ENCODE measurements at places on chromosomes 6 and 20.

DNA sequence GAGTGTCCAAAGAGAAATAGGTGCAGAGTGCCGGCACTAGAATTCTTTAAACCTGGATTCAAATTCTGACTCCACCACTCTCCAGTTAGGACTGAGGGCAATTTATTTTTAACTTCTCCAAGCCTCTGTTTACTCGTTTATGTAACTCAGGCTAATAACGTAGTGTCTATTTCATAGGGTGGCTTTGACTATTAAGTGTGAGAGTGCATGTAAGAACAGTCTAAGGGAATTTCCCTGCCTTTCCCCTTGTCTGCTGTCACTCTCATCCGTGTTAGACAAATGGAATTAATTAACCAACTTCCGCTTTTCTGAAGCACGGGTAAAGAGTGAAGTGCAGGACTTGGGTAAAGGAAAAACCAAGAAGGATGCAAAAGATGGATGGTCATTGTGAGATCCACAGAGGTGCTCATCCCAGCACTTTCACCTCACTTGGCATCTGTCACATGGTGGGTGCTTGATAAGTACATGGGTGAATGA is 4.1 kb upstream of the ZKSCAN8 start:
- no peak for DNase-seq

DNA sequence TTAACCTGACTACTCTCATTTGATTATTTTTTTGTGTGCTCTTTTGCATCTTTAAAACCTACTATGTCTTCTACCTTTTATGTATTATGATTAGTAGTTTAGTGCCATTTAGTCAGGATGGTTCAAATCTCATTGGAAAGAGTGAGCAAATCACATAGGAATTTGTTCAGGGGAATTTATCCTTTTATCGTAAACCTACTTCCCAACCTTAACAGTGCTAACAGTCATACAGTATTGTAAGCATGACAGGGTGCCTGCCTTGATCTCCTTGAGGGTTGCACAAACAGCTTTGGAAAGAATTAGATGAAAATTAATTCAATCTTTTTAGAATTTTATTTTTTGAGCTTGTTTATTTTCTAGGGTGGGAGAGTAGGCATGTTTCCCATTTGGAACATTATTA is 18.3 kb downstream of the RNF8 start:
- DNase-seq = no peak

DNA sequence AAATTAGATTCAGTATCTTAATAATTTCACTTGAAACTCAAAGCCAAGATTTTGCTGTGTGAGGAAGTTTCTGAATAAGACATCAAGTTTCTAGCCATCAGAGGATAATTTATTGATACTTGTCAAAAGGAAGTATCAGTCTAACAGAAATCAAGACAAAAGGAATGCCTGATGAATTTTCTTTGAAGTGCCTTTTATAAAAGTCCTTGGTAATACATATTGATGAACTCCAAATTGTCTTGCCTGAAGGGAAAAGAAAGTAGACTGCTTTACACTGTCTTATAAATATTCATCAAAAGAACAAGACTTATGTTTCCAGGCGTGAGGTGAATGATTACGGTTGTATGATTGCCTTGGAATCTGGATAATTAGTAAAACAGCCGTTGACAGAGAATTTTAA is 986.0 kb upstream of the MAP3K7 start:
- DNase-seq = no peak

DNA sequence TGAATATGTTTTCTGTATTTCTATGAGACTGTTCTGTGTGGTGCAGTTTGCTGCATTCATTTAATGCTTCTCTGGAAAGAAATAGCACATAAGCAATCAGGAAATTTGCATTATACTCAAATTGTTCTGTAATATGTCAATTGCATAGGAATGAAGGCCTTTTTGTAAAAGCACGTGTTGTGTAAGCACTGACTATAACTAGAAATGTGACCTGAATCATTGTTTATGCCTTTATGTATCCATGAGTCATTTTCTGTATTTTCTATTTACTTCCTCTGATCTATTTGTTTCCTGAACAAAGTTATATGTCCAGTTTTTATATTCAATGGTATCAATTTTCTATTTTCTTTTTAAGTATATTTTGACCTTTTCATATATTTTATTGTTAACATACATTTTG is 1455.3 kb downstream of the GRIK2 start:
- no peak for DNase-seq

GRCh38 chr6:145651988-145652387 is 83.3 kb downstream of the EPM2A start:
- DNase-seq = no peak

GRCh38 chr6:35954333-35954732 is 33.4 kb upstream of the SRPK1 start:
- DNase-seq = no peak
